ENCODE measurements at places on chromosomes 12 and 14.

DNA sequence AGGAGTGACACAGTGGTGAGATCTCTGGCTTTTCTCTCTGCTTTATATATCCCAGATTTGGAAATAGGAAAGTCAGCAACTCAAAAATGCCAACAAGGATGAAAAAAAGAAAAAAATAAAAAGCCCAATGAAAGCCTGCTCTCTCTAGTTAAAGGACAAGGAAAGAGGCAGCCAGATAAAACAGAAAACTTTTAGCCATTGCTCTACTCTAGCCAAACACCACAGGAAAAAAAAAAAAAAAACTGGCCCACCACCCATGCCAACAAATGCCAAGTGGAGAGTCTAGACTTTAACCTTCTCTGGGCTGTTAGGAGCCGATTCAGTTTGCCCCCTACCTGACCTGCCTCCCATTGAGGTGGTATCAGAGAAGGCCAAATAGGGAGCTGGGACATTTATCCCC lies 222.3 kb upstream of the TMTC1 start:
- no peak for DNase-seq

DNA sequence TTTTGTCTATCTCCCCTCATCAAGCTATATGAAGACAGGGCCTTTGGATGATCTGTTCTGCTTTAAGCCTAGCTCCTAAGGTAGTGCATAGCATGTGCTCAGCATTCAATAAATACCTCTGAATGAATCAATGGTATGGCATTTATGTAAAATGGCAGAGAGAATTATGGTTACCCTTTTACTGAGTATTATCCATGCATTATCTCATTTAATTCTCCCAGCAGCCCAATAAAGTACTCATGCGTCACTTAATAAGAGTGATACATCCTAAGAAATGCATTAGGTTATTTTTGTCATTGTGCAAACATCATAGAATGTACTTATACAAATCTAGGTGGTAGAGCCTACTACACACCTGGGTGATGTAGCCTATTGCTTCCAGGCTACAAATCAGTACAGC lies 269.7 kb downstream of the KSR2 start:
- DNase-seq: peak; percentile 20

DNA sequence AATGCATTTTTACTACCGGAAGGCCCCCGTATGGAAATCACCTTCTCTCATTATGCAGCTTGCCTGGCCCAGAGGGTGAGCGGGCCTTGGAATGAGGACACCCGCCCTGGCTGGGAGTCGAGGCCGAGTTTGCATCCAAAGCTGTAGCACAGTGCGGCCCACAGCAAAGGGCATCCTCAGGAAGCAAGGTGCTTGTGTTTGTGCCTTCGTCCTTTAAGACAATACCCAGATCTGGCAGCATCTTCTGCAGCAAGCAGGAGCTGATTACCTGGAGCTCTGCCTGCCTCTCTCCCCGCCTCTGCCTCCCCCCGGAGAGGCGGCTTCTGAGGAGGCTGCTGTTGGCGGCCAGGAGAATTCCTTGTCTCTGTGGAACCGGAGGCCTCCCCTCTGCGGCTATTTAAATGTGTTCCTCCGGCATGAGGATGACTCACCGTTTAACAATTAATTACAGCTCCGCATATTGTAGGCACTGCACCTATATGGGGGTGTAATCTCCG lies 145.3 kb downstream of the CACNA1C start:
- DNase-seq: peak; percentile 90

GRCh38 chr12:96015672-96016071 lies 19.5 kb upstream of the HAL start:
- DNase-seq: peak; percentile 25

DNA sequence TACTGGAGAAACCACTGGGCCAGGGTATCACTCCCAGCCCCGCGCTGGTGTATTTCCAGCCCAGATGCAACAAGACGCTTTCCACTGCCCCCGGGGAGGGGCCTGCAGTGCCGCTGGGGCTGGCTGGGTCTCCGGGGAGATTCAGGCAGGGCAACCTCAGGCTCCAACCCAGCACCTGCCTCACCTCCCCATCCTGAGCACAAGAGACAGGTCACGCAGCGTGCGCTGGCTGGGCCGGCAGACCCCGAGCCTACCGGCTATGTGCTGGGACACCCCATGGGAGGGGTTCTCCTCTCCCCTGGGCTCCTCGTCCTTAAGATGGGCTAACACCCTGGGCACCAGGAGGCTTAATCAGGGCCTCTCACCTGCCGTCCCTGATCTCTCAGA lies 80.9 kb downstream of the RFLNA start:
- no peak for DNase-seq

DNA sequence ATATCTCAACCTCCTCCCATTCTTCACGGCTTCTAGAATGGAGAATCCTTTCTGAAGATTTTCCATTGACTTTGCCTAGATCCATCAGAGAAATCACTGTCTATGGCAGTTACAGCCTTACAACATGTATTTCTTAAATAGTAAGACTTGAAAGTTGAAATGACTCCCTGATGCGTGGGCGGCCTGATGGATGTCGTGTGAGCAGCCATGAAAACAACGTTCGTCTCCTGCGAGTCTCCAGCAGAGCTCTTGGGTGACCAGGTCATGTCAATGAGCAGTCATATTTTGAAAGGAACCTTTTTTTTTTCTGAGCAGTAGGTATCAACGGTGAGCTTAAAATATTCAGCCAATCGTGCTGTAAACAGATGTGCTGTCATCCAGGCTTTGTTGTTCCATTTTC lies 139.9 kb upstream of the C14orf180 start:
- no peak for DNase-seq

DNA sequence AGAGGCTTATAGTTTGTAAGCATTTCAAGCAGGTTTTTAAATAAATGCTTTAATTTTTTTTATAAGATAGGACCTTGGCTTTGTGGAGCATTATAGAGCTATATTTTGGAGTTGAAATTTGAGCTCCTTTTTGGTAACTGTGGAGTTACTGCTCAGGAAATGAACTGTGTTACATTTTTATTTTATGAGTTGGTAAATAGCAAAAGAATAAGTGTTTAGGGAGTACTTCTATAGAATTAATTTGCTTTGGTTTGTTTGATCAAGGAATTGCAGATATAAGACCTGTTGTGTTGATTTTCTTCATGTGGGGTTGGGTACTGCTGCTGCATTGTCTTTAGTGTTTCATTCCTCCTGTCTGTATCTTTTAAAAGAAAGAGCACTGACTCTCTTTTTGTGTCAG lies 3.5 kb downstream of the ATP2A2 start:
- no peak for DNase-seq

DNA sequence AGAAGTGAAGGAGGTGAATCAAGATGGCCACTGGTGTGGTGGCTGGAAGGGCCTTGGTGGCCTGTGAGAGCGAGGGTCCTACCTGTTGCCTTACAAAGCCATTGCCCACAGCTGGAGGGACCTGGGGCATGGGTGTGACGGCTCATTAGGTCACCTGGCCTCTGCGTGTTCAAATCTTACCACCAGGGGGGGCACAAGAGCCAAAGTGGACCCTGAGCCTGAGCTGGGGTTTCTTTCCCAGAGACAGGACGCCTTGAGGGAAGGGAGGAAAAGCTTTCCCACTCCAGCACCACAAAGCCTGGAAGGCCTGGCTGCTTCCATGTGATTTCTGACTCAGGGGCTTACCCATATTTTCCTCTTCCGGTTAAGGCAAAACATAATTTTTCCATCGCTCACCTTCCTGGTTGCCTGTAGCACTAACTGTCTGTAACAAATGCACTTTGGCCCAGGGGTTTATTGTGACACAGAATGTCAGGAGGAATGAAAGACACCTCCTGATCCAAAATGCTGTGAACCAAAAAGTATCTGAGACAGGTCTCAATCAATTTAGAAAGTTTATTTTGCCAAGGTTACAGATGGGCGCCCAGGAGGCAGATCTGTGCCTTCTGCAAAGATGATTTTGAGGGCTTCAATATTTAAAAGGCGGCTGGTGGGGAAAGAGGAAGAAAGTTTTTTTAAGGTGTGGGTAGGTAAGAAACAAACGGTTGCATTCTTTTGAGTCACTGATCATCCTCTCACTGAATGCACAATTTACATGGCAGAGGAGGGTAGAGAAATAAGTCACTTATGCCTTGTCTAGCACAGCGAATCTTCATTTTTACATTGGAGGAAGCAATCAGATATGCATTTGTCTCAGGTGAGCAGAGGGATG lies 4.3 kb upstream of the CD9 start:
- peak; percentile 86 for DNase-seq

- DNase-seq: peak; percentile 36
Observed at GRCh38 chr14:31921721-31922120, 155.4 kb upstream of the ARHGAP5 start.

DNA sequence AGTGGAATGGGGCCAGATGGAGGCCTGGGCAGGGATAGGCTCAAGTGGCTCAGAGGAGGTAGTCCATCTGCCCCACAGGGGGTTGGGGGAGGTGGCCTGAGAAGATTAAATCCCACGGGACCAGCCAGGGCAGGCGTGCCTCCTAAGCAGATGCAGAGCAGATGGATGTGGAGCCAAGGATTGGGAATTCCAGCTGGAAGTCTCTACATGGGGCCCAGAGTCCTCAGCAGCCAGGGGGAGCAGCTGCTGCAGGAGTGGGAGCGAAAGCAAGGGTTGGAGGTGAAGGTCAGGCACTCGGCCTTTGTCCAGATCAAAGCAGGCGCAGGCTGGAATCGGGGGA lies 42.4 kb upstream of the VRK1 start:
- DNase-seq: no peak

DNA sequence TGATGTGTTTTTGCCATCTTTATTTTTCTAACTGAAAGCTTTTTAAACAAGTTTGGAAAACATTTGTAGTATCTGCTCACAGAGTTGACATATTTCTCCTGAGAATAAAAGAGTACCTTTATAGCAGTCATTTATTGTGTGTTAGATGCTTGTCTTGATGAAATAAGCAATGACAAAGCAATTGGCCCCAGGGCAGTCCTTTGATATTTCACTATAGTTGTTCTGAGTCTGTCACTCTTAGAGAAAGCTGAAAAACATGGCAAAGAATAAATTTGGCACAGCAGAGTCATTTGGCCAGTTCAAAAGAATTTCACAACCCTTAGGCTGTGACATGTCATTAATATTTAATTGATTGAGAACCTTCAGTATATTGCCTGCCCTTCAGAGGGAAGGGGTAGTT lies 166.2 kb downstream of the PTPRO start:
- no peak for DNase-seq

GRCh38 chr12:107396991-107397390 lies 288.6 kb upstream of the PWP1 start:
- DNase-seq: no peak

- no peak for DNase-seq
Observed at GRCh38 chr14:91420686-91421085, 3.1 kb upstream of the CCDC88C start.

DNA sequence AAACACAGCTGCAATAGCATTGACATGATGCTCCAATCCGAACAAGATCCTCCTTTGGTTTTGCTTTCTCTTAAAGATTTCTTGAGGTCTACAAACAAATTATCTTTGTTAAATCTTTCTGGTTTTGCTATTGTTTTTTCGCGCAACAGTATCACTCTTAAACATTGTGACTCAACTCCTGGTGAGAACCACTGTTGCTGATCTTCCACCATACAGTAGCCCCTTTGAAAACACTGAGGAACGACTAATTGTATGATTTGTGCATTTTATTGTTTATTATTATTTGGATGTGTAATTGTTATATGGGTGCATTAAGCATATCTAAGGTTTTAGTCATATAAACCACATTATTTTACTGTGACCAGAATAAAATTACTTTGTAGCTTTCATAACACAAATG lies 282.8 kb downstream of the EGLN3 start:
- peak; percentile 67 for DNase-seq

DNA sequence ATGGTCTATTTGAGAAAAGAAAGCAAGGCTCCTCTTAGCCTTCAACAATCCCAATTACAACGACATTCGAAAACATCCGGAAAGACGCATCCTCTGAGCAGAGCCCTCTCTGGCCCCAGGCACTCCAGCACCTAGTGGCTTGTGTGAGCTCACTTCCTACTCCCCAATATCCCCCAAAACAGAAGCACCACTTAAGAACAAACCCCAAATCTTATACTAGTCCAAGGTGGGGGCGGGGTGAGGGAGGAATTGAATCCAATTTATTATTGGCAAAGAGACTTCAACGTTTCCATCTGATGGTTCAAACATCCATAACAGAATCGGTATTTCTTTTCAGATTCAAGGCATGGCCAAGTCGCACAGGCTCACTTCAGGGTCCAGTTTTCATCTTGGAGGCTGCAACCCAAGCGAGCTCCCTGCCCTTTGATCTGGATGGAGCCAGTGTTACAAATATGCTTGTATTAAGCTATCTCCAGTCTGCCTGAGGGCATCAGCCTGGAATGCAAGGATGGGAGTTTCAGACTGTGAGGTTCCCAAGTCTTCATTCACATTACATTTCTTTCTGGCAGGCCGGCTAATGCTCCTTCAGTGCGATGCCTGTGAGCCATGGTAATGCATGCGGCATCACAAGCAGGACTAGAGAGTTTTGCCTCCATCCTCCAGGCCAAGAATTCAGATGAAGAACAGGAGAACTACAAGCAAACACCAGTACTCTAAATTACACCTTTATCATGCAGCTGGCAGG lies 132.5 kb upstream of the FOXN3 start:
- DNase-seq: no peak

DNA sequence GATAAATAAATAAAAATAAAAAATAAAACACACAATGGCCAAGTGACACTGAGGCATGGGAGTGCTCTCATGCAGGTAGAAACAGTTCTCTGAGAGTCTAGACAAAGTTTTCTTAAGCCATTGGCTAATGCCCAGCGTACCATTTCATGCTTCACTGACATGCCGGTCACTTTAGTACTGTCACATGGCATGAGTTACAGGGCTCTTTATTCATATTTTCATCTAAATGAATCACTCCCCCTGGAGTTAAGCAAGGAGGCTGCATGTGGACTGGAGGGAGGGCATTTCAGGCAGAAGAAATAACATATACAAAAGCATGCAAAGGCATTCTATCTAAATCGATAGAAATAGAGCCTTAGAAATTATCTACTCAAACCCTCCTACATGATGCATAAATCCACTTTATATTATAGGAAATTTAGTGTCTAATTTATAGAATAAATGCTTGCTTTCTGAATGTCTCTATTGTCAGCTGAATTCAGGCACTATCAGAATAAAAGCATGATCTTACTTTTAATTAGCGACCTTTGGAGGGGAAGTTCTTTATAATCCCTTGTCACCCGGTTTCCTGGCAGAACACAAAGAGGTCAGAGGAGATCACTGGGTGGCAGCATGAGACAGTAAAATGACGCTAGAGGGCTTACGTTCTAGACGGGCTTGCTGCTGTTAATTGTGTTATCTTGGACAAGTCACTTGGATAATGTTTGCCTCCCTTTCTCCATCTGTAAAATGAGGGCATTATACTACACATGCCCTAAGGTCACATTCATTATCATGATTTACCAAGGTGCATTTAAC lies 17.5 kb downstream of the DYRK4 start:
- DNase-seq: peak; percentile 15

- DNase-seq: no peak
Observed at GRCh38 chr12:121222847-121223246, 12.9 kb downstream of the P2RX4 start.
